Sigmoid colon (tissue), 7 donors: ENCODE measurements at places on chromosomes 7 and 10. TPM values are rescaled to one million over a fixed set of nuclear protein-coding genes. Genes with fewer than 3 reads are reported as not detected.

DNA sequence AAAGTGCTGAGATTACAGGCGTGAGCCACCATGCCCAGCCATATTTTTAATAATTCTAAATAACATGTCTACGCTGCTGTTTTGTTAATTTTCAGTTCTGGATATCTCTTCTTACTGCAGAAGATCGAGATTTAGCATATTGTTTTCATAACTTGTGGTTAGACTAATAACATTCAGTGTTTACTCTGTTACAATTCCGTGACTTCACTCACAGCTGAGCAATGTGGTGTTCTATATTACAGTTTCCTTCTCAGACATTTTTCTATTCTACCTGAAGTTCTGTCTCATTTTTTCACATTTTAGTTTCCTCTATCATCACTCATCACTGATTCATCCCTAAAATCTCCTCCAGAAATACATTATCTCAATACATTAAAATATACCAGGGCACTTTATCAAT is 10.9 kb downstream of the RNF32 start:
- no peaks in the 10 kb centered on the region for H3K4me1 ChIP-seq
- DNase-seq: no peak
- peaks cover 62% of the 10 kb centered on the region for H3K27me3 ChIP-seq
- H3K4me3 ChIP-seq: no peak overlapping the region
- no peaks in the 10 kb centered on the region for H3K36me3 ChIP-seq

Gene TMEM140
- 25.8 TPM for total RNA-seq

Gene ZNF22
- total RNA-seq: 29.3 TPM

Gene AMPH
- 26.2 TPM for total RNA-seq

DNA sequence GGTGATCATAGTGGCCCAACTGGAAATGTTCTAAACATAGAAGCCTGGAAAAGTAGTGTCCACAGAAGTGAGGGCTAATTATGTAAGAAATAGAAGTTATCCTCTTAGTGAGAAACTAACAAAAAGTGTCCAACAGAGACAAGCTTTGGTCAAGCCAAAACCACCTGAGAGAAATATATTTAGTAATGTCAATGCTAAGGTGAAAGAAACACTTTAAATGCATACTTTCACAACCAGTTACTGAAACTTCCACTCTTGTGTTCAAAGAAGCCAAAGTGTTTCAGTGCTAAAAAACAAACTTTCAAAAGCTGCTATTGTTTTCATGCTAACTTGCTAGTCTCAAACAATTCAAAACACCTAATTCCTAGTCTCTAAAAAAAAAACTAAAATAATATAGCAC is 18.1 kb downstream of the RAB11FIP2 start:
- DNase-seq: no peak
- peaks cover 6% of the 10 kb centered on the region for H3K4me1 ChIP-seq
- H3K36me3 ChIP-seq: peaks cover 9% of the 10 kb centered on the region

Gene OPN4
- total RNA-seq: not detected

DNA sequence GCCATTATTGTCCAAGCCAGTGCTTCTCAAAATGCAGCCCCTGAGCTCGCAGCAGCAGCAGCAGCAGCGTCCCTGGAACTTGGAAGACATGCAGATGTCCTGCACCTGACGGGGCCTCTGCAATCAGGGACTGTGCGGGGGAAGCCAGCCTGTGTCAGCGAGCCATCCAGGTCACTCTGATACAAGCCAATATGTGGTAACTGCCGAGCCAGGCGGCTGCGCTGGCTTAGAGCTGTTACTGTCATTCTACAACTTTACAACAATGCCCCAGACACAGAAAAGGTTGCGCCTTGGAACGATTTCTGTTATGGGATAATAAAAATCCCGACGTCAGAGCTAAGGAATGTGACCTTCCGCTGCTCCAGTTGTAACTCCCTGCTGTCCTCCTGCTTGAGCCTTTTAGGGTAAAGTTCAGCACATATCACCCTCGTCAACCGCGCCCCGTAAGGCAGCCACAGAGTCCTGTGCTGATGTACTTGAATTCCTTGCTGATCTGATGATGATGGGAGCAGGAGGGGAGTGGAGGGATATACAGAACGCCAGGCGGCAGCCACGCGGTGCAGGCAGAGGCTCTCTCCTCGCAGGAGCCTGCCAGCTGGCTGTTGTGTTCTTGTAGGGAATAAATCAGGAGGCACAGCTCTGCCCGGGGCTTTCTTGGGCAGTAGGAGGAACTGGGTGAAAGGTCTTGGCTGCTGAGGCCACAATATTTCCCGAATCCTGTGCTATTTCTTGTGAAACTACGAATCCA is 20.0 kb upstream of the CRYGN start:
- H3K36me3 ChIP-seq: peaks cover 11% of the 10 kb centered on the region
- DNase-seq: peak; percentile 98
- H3K4me1 ChIP-seq: peaks cover 31% of the 10 kb centered on the region
- H3K27me3 ChIP-seq: no peaks in the 10 kb centered on the region
- peak overlapping the region; percentile 85 for H3K27ac ChIP-seq

- no peak for DNase-seq
- H3K27ac ChIP-seq: no peak overlapping the region
- H3K36me3 ChIP-seq: no peaks in the 10 kb centered on the region
These were observed 281.3 kb downstream of the GPR158 start for GRCh38 chr10:25455980-25456567.

Gene UNCX
- not detected for total RNA-seq

Gene TDRD1
- total RNA-seq: 0.28 TPM

GRCh38 chr10:104809288-104810090 is 168.4 kb downstream of the SORCS3 start:
- no peak overlapping the region for H3K27ac ChIP-seq
- no peaks in the 10 kb centered on the region for H3K36me3 ChIP-seq
- no peak overlapping the region for H3K4me3 ChIP-seq
- no peak for DNase-seq
- H3K27me3 ChIP-seq: no peaks in the 10 kb centered on the region

Gene SYT15
- 1.1 TPM for total RNA-seq
